ENCODE measurements at places on chromosomes 2 and 18.

- no peak for DNase-seq
Measured at GRCh38 chr2:191703079-191703725, 25.3 kb downstream of the NABP1 start.

- no peak for DNase-seq
Measured at GRCh38 chr18:23209031-23209430, 73.7 kb downstream of the CABLES1 start.

GRCh38 chr2:171810422-171811244, 83.4 kb downstream of the SLC25A12 start:
- DNase-seq = no peak

- DNase-seq = no peak
Measured at GRCh38 chr2:196101325-196101991, 32.8 kb upstream of the DNAH7 start.

GRCh38 chr2:64876137-64876647, 113.0 kb upstream of the SLC1A4 start:
- no peak for DNase-seq

DNA sequence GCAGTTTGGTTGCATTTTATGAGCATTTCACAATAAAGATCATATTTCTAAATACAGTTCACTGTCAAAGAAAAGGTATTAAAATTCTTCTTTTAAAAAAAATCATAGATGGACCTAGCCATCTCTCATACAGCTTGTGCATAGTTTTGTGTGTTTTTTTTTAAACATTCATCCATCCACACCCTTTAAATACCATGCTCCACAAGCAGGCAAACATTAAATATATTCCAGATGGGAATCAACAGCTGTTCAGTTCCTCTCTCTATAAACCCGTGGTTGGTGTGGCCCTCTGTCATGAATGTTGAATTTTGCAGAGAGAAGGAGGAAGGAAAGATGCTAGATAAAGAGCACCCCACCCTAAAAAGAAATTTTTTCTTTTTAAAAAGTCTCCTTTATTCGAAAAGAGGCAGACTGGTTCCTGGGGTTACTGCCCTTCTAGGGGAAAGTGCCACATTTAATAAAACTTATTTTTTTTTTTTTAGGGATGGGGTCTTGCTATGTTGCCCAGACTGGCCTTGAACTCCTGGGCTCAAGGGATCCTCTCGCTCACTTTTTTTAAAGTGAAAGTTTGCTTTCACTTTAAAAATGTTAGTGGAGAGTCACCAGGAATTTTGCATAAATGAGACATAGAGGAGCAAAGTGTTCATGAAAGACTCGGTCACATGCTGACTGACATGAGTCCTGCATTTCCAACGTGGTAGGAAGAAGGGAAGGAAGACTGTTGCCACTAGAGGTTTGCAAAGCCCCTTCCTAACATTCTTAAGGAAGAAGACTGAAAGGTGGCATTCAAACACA, 73.9 kb upstream of the LMAN1 start:
- DNase-seq = no peak

DNA sequence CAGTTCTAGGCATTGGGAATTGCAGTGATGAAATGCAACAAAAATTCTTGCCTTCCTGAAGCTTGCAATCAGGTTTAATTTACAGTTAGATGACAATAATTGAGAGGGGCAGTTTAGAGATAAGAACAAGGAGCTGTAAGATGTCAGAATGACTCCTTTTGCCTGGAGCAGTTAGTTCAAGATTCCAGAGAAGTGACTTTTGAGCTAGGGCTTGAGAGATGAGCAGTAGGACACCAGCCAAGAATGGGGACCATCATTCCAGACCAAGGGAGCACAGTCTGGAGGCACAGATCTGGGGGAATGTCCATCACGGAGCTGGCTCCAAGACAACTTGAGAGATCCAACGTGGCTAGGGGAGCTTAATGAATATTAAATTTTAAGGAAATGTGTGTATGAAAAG, 26.8 kb downstream of the CACNB4 start:
- DNase-seq = no peak

DNA sequence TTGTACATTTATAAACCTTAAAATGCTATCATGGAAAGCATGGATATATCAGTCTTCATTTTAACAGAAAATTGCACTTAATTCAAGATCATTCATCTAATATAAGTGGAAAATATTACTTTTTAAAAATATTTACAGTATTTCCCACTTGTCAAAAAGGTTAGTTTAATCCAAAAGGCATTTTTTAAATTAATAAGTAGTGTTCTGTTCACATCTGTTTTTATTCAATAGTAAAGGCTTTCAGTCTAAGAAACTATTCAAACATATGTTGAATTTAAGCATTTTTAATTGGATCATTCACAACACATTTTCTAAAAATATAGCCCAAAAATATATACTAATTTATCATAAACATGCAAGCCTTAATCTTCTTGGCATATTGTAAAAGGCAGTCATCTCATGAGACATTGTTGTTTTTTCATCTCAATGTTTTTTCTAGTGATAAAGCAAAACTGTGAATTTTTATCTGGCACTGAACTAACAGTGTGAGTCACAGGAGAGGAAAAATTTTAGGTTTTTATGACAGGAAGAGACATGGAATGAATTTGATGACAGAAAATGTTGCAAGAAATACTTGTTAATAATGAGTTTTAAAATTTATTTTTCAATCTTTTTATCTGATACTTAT, 1642.5 kb upstream of the TMEFF2 start:
- no peak for DNase-seq

DNA sequence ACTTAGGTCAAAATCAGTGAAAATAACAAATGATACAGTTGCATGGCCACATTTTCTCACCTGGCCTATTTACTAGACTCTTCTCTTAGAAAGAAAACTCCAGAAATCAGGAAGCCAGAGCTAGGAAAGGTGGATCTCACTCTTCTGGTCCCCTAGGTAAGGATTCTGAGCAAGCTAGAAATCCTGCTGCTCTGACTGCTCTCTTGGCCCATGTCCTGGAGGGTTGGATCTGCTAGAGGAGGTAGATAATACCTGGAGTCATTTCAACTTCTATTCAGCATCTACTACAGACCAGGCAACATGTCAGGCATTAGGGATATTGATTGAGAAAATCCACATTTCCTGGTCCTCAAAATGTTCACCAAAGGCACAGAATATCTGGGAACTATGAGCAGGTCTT, 34.9 kb downstream of the AKAIN1 start:
- no peak for DNase-seq

DNA sequence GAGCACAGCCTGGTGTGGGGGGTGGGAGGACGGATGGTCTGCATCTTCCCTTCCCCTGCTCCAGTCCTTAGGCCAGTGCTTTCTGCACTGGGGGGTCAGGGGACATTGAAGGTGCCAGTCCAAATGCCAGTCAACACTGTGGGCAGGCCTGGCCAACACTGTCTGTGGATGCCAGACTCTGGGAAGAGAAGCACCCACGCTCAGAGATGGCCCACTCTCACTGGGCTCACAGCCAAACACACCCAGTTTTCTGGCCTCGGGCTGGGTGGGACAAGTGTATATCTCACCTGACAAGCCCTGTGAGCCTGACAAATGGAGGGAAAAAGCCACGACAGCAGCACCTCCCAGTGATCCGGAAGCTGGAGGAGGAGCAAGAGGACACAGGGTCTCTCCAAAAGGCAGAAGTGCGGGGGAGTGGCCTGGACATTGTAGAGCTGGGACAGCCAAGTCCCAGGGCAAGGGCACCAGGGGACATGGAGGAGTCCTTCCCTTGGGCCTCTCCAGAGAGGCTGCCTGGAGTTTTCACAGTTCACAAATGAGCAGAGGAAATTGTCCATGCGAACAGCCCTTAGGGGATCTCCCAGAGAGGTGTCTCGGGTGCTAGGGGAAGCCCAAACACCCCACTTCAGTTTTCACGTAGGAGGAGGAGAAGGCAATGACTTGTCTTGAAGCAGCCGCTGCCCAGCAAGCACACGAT, 79.3 kb downstream of the SDC1 start:
- no peak for DNase-seq

GRCh38 chr2:230443541-230443940, 27.5 kb downstream of the SP100 start:
- no peak for DNase-seq

- no peak for DNase-seq
Measured at GRCh38 chr2:145021962-145022665, 502.2 kb upstream of the ZEB2 start.

GRCh38 chr18:27931535-27931934, 245.4 kb downstream of the CDH2 start:
- DNase-seq = no peak

All from stimulated activated CD8-positive, alpha-beta memory T cell treated with anti-CD3 and anti-CD28 coated beads, Interleukin-7, amount 100 ng/mL, for 1 hour (primary cell).